Type B pancreatic cell (in vitro differentiated cells): ENCODE measurements at places on chromosomes 5 and 9. TPM values are rescaled to one million over a fixed set of nuclear protein-coding genes. Genes with fewer than 3 reads are reported as not detected.

The AIF1L gene
- 44.1 and 50.3 TPM in 2 replicates for total RNA-seq

The OSTF1 gene
- 18.3 and 31.9 TPM in 2 replicates for total RNA-seq

The DNAH5 gene
- total RNA-seq, result 0.43 and 1.2 TPM in 2 replicates

The MEGF10 gene
- total RNA-seq, result 1.2 and 13.3 TPM in 2 replicates

The NUTM2F gene
- total RNA-seq, result not detected in 2 replicates

The TRMT10B gene
- 8.8 and 9.1 TPM in 2 replicates for total RNA-seq

The PCDHGB4 gene
- 13.0 and 15.6 TPM in 2 replicates for total RNA-seq

The RECK gene
- total RNA-seq, result 1.9 and 11.7 TPM in 2 replicates

The TBC1D9B gene
- total RNA-seq, result 105 and 114 TPM in 2 replicates

The ARHGEF28 gene
- 24.9 and 44.1 TPM in 2 replicates for total RNA-seq

The HSPA5 gene
- total RNA-seq, result 269 and 299 TPM in 2 replicates

The ZBTB34 gene
- total RNA-seq, result 19.7 and 20.2 TPM in 2 replicates

The NIPSNAP3A gene
- 17.1 and 25.6 TPM in 2 replicates for total RNA-seq

The SLC22A4 gene
- 1.3 and 2.0 TPM in 2 replicates for total RNA-seq

DNA sequence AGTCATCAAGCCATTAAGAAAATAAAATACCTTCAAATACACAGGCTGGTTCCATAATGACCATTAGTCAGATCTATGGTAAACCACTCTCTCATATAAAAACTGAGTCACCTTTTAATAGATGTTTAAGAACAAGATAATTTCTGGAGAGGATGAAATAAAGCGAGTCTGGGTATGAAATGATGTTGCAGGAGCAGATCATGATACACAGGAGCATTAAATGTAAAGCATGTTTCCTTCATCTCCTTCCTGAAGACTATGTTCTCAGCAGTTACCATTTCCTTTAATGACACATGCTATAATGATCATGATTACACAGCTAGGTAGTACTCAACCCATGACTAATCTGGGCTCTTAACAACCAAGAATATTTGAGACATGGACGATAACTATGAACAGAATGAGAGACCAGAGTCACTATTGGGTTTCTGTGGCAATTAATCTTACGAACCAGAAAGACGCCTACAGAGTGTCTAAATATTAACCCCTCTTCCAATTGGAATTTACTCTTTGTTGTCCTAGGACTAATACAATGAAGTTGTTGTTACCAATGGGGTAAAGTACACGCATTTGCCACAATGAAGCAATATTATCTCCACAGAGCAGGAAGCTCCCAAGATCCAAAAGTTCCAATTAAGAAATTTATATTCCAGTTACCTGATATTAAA lies 105.6 kb downstream of the NR6A1 start:
- no peak for DNase-seq

DNA sequence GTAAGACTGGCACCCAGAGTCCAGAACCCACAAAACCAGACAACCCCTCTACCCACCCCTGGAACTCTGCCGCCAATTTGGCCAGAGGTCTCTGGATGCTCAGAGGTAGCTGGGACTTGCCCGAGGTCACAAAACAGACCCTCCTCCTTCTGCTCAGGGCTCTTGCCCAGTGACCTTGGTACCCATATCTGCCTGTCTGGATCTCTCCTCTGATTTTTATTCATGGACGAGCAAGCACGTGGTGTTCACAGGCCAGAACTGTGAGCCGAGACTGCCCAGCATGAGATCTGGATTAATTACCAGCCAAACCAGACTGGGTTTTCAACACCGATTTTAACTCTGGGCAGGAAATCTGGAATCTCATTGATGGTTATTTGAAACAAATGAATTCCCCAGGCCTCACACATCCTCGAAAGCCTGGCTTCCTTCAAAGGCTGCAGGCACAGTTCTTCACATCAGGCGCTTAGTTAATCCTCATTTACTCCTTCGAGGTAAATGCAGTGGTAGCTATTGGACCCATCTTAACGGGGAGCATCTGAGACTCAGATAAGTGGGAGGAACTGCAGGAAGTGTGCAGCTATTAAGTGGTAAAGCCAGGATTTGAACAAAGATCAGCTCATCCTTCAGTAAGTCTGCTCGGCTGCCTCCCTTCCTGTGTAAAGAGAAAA lies 21.4 kb downstream of the COL27A1 start:
- DNase-seq, result no peak

DNA sequence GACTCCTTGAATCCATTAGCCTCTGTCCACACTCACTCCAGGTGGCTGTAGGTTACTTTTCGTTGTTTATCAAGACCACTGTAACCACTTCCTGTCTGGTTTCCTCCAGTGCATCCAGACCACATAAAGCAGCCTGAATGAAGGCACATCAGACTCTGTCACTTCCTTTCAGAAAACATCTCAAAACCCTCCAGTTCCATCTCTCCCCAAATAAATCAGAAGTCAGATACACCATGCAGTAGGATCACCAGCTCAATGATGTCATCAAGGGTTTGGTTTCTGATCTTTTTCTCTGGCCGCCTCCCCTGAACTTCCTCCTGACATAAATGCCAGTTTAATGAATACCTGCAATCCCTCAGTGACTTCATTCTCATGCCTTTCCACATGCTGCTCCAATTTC lies 161.2 kb downstream of the ZNF462 start:
- no peak for DNase-seq

DNA sequence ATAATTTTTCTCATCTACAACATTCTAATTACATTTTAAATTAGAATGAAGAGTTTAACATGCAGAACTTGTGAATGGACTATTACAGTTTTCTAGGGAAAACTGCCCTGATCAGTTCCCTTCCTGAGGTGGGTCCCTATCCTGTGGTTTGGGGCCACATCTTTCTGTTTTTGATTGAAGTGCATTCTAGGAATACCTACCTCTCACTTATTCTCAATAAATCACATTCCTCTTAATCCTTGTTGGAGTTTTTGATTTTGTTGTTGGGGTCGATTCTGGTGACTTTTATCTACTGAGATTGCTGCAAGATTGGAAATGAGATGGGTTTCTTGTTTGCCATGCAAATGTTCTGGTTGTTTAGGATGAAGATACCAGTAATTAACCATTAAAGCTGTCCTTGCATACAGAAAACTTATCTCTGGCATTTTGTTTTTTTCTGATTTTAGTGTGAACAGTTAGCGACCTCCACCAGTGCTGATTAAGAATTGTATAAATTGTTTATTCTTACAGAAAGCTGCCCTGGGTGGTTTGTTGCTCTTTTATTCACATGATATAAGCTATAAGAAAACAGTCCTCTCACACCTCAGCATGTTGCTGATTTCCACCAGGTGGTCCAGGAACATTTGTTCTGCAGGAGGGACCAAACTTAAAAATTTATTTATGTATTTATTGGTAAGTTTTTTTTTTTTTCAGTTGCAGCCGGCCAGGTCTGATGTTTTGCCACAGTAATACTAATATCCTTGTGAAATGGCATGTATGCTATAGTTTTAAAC lies 269.9 kb downstream of the FANCC start:
- DNase-seq, result no peak

- no peak for DNase-seq
These were observed 178.5 kb upstream of the PHYKPL start for GRCh38 chr5:178411083-178411482.

- no peak for DNase-seq
These were observed 2.2 kb downstream of the TNFSF15 start for GRCh38 chr9:114803479-114804265.

GRCh38 chr9:129698254-129698757 lies 32.9 kb downstream of the PRRX2 start:
- no peak for DNase-seq

DNA sequence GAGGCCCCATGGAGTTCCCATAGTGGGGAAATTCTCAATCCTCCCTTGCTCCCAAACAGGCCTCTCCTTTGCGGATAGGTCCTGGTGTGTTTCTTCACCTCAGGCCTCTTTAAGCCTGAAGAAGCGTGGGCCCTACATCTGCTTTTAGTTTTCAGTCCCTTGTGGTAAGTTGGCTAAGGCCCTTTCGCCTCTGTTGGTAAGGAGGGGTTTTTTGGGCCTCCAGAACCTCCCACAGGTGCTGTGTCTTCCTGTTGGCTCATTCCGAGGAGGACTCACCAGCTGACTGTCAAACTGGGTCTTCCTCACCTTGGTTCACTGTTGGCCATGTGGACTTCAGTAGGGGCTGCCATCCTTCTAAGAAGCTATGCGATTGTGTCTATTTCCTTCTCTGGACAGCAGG lies 56.4 kb upstream of the DHFR start:
- no peak for DNase-seq

- DNase-seq, result no peak
These were observed 141.8 kb downstream of the DOCK2 start for GRCh38 chr5:169778622-169779596.

DNA sequence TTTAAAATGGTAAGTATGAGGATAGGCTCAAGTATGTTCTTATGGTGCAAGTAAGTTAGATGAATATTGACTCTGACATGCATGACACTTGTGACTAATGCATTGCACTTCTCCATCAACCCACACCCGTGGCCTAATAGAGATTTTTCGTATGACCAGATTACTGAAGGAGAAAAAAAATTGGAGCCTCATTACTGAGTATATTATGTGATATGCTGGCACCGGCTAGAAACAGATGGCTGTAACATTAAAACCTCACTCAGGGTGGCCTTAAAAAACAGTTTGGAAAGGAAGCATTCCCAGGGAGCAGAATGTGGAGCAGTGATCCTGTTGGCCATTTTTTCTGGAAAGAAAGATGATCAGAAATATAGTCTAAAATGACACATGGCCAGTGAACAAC lies 766.4 kb downstream of the PRELID2 start:
- DNase-seq, result no peak

DNA sequence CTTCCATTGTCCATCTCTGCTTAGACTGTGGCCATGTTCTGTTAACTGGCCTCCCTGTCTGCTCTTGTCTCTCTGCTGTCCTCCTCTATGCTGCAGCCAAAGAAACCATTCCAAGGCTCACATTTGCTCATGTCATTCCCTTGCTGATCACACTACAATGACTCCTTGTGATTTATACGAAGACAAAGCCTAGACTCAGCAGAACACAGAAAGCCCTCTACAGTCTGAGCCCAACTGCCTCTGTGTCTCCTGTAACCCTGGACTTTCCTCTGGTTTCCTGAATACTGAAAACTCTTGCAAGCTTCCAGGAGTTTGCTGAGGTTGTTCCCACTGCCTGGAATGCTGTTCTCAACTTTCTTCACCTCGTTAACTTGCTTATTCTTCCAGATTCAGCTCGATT lies 191.8 kb downstream of the TMEM38B start:
- no peak for DNase-seq

GRCh38 chr9:90772386-90772785 lies 29.2 kb upstream of the SYK start:
- DNase-seq, result no peak

- DNase-seq, result no peak
These were observed 52.3 kb downstream of the VAV2 start for GRCh38 chr9:133939845-133940244.

- no peak for DNase-seq
These were observed 1371.0 kb upstream of the CDH6 start for GRCh38 chr5:29822521-29822920.

DNA sequence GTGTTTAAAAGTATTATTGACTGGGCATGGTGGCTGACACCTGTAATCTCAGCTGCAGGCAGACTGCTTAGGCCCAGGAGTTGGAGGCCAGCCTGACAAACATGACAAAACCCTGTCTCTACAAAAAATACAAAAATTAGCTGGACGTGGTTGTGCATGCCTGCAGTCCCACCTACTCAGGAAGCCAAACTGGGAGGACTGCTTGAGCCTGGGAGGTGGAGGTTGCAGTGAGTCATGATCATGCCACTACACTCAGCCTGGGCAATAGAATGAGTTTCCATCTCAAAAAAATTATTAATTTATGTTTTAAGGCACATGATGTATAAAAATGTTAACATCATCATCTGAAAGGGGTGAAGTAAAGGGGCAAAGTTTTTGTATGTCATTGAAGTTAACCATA lies 49.7 kb upstream of the FNIP1 start:
- no peak for DNase-seq

DNA sequence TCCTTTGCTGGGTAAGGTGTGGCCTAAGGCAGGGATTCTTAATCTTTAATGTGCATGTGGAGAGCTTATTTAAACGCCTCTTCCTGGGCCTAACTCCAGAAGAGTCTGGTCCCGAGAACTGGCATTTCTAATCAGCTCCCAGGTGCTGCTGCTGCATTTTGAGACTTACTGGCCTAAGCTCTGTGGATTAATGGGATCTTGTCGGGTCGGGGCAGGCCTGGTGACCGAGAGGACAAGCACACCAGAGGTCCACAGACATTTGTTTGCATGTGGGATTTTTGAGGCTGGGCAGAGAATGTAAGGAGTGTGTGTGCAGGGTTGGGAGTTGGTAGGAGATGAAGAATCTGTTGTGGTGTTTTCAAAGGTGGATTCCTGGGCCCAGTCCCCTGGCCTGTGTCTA lies 95.0 kb upstream of the DAP start:
- no peak for DNase-seq

DNA sequence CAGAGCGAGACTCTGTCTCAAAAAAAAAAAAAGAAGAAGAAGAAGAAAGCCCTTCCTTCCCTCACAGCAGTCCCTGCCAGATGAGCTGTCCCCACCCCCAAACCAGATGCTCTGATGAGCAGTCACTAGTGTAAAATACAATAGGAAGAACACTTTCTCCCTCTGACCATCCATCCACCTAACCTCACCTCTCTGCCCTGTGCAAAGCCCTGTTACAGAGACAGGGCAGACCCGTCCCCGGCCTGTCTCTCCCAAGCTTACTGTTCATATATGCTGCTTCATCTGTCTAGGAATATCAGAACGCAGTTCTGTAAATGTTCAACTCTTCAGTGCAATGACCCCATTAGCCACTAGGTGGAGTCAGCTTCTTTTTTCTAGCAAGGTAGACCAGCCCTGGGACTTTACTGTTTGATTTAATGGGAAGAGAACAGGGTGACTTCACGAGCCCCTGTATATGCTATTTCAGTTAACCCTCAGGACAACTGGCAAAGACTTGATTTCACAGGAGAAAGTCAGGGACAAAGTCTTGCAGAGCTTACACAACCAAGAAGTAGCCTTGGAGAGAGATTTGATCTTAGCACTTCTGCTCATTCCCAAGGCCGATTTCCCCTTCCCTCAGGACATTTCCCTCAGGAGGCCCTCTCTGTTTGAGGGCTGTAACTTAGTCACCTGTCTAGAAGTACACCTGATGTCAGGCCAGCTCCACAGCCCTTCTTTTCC lies 14.9 kb upstream of the FGFR4 start:
- DNase-seq, result peak; percentile 78
